ENCODE measurements at places on chromosomes 7 and 10.

- no peak for DNase-seq
Observed at GRCh38 chr10:110499796-110500514, 2.2 kb downstream of the DUSP5 start.

- DNase-seq: no peak
Observed at GRCh38 chr7:149683181-149683580, 90.2 kb downstream of the ZNF467 start.

DNA sequence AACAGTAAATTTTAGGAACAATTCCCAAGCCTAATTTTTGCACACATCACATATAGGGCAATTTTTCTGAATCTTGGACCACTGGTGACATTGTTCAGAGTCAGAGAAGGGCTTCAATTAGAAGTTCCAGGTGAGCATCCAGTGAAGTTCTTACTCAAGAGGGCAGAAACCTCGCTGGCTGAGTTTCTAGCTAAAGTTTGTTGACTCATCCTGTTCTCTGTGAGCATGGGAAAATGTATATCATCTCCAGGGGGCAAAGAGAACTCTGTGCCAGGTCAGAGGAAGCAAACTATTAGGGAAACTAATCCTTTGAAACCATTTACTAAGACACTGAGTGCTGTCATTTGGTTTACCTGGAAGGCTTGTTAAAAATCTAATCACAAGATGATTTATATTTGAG is 695.6 kb upstream of the IGFBP3 start:
- no peak for DNase-seq

GRCh38 chr10:131094527-131095312 is 216.8 kb downstream of the TCERG1L start:
- no peak for DNase-seq

GRCh38 chr7:141074997-141075396 is 1.1 kb downstream of the TMEM178B start:
- DNase-seq: no peak

DNA sequence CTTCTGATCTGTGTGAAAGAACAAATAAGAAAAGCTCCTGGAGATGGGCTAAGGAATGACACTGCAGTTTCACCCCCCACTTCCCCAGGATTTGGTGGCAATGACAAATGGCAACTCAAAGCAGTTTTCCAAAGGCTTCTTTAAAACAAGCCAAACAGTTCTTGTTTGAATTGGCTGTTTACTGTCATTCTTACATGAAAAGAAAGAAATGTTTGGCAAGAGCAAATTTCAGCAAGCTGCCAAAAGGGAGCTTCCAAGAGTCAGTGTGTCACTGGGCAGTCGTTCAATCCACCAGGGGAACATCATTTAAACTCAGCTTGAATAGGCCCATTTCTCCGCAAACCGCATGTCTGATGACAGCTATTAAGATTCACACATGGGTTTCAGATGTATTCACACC is 119.0 kb upstream of the RHOBTB1 start:
- DNase-seq: no peak

DNA sequence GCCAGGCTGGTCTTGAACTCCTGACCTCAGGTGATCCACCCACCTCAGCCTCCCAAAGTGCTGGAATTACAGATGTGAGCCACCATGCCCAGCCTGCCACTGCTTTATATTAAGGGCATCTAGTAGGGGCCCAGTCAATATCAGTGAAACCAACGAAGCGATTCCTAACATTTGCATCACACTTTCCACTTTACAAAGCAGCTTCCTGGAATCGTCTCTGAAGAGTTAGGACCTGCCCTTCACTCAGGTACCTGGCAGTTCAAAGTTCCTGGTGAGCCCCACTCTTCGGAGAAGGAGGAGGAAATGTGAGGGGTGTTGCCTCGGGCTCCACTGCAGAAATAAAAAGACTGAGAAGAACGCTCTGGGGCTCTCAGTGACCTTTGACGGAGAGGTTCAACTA is 31.1 kb upstream of the EZH2 start:
- no peak for DNase-seq

GRCh38 chr7:16365177-16365576 is 56.2 kb downstream of the CRPPA start:
- no peak for DNase-seq

GRCh38 chr7:73842067-73842976 is at the start of gene METTL27:
Gene METTL27, minus strand, starts transcription at chr7:73842516. Its CDS starts 376 bp downstream, at chr7:73842140.
- DNase-seq: peak; percentile 84

DNA sequence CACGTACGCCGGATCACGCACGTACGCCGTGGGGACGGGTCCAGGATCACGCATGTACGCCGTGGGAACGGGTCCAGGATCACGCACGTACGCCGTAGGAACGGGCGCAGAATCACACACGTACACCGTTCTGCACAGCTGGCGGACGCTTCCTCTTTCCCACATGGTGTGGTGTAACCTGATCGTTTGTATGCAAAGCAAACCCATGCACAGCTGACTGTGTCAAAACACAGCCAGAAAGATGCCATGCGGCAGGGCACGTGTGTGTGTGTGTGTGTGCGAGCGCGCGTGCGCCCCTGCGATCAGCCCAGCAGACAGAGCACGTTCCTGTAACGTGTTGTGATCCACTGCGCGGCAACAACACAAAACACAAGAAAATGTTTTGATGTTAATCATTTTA is 573.6 kb downstream of the DNAJB6 start:
- DNase-seq: no peak

DNA sequence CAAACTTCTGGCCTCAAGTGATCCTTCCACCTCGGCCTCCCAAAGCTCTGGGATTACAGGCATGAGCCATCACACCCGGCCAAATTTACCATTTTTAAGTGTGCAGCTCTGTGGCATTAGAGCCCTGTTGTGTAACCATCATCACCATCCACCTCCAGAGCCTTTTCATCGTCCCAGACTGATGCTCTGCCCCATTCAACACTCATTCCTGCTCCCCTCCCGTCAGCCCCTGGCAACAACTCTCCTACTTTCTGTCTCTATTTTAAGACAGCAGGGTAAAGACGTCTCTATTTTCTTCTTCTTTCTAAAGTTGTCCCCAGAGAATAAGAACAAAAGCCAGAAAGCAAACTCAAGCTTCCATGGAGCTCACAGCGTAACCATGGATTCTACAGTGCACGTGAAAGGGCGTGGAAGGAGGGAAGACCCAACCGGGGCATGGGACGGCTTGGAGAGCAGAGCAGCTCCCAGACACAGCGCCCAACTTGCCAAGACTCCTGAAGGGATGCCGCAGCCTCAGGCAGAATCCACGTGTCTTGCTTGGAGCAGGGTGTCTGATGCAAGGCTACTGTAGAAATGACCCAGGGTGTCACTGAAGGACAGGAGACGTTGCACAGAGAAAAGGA is 42.7 kb upstream of the PITRM1 start:
- no peak for DNase-seq

All from GM04504 (cell line).